CD4-positive, CD25-positive, alpha-beta regulatory T cell (primary cell): ENCODE measurements at places on chromosomes 3 and 15. TPM values are rescaled to one million over a fixed set of nuclear protein-coding genes. Genes with fewer than 3 reads are reported as not detected.

The TNNC1 gene
- 3.9 TPM for total RNA-seq

GRCh38 chr15:81484086-81484955 is 110.3 kb upstream of the TMC3 start:
- H3K27me3 ChIP-seq = peaks cover 2% of the 10 kb centered on the region
- H3K4me1 ChIP-seq = no peaks in the 10 kb centered on the region
- H3K27ac ChIP-seq = no peak overlapping the region
- no peak for DNase-seq

The CCR3 gene
- 6.0 TPM for total RNA-seq

- peaks cover 67% of the 10 kb centered on the region for H3K36me3 ChIP-seq
- no peaks in the 10 kb centered on the region for H3K27me3 ChIP-seq
- no peak overlapping the region for H3K4me3 ChIP-seq
Observed at GRCh38 chr15:22861161-22861560, 22.7 kb downstream of the NIPA2 start.

DNA sequence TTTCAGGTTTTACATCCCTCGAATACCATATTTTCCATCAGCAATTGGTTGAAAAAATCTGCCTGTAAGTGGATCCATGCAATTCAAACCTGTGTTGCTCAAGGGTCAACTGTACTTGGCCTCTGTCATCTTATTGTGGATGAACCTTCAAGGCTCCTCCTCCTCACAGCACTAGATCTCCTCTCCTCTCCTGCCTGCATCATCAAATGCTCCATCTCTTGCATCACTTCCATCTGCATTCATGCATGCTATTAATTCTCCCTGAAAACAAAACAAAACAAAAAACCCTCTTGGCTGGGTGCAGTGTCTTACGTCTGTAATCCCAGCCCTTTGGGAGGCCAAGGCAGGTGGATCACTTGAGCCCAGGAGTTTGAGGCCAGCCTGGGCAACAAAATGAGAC is 10.1 kb downstream of the BCL2L10 start:
- no peak for DNase-seq
- no peak overlapping the region for H3K4me3 ChIP-seq
- no peak overlapping the region for H3K27ac ChIP-seq
- no peaks in the 10 kb centered on the region for H3K4me1 ChIP-seq

DNA sequence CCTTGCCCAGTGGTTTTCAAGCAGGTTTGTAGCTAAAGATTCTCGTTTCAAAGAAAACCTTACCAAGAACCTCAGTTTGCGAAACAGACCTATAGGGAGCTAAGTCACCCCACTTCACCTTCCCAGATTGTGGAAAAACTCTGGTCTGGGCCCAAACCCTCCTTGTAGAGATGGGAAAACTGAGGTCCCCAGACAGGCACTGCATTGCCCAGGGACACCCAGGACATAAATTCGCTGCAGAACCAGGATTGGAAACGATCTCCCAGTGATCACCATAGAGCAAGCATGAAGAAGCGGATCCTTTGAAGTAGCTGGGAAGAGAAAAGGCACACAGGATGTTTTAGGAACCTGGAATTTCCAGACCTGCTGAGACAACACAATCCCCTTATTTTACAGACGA is 85.6 kb upstream of the PIAS1 start:
- H3K4me1 ChIP-seq = no peaks in the 10 kb centered on the region
- H3K27me3 ChIP-seq = peaks cover 25% of the 10 kb centered on the region
- H3K4me3 ChIP-seq = no peak overlapping the region
- H3K27ac ChIP-seq = no peak overlapping the region
- H3K36me3 ChIP-seq = no peaks in the 10 kb centered on the region
- DNase-seq = no peak

DNA sequence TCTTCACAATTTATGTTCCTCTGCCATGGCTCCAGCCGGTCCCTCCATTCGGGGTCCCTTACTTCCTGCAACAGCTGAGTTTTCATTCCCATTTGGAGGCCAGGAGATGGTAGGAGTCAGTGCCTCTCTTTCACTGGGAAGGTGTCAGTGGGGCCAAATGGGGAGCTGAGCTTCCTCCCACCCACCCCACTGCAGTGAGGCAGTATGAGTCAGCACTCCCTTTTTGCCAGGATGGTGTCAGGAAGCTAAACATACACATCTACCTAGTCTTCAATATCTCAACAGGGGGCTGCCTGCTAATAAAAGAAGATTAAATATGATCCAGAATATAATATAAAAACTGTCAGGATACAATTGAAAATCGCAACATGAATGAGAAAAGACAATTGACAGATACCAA is 12.7 kb upstream of the ACTC1 start:
- H3K27ac ChIP-seq = no peak overlapping the region
- H3K36me3 ChIP-seq = no peaks in the 10 kb centered on the region
- no peak overlapping the region for H3K4me3 ChIP-seq
- H3K27me3 ChIP-seq = peaks cover 8% of the 10 kb centered on the region
- no peak for DNase-seq

GRCh38 chr3:174444391-174444790 is 414.7 kb upstream of the NAALADL2 start:
- H3K4me1 ChIP-seq = no peaks in the 10 kb centered on the region
- no peaks in the 10 kb centered on the region for H3K36me3 ChIP-seq

The GPR62 gene
- not detected for total RNA-seq

DNA sequence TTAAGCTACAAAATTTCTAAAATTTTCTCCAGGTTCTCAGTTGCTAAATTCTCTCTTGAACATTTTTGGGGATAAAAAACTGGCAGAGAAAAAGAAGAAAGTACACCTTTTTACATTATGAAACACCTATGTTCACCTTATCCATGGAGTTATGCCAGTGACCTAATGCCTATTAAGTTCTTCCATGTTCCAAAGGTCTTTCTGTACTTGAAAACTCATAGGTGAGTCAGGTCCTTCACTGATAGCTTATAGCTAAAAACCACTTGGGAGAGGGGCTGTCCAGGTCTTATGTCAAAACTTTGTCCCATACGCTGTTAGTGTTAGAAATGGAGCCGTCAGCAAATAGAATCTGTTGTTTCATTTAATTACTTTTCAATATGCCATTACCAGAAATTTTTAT is 487.5 kb upstream of the TPRG1 start:
- H3K27me3 ChIP-seq = no peaks in the 10 kb centered on the region
- no peak for DNase-seq
- no peaks in the 10 kb centered on the region for H3K4me1 ChIP-seq
- H3K4me3 ChIP-seq = no peak overlapping the region
- H3K36me3 ChIP-seq = no peaks in the 10 kb centered on the region
- no peak overlapping the region for H3K27ac ChIP-seq

GRCh38 chr15:45653702-45654424 is 19.0 kb downstream of the SQOR start:
- no peak overlapping the region for H3K4me3 ChIP-seq
- H3K27ac ChIP-seq = no peak overlapping the region
- H3K4me1 ChIP-seq = peaks cover under 1% of the 10 kb centered on the region
- no peaks in the 10 kb centered on the region for H3K27me3 ChIP-seq
- no peak for DNase-seq

The SLC2A2 gene
- total RNA-seq = not detected

- DNase-seq = no peak
- H3K4me3 ChIP-seq = no peak overlapping the region
- H3K27ac ChIP-seq = peak overlapping the region; percentile 75
- no peaks in the 10 kb centered on the region for H3K36me3 ChIP-seq
Observed at GRCh38 chr3:32301426-32301825, 62.9 kb downstream of the CMTM8 start.

- no peak for DNase-seq
- H3K27me3 ChIP-seq = no peaks in the 10 kb centered on the region
- no peak overlapping the region for H3K27ac ChIP-seq
- H3K4me1 ChIP-seq = no peaks in the 10 kb centered on the region
- no peak overlapping the region for H3K4me3 ChIP-seq
Observed at GRCh38 chr3:157319672-157320071, 117.0 kb upstream of the PTX3 start.

GRCh38 chr3:68062926-68063325 is 408.5 kb upstream of the SUCLG2 start:
- H3K36me3 ChIP-seq = no peaks in the 10 kb centered on the region
- no peak overlapping the region for H3K27ac ChIP-seq
- H3K4me3 ChIP-seq = no peak overlapping the region
- H3K4me1 ChIP-seq = no peaks in the 10 kb centered on the region
- no peak for DNase-seq

DNA sequence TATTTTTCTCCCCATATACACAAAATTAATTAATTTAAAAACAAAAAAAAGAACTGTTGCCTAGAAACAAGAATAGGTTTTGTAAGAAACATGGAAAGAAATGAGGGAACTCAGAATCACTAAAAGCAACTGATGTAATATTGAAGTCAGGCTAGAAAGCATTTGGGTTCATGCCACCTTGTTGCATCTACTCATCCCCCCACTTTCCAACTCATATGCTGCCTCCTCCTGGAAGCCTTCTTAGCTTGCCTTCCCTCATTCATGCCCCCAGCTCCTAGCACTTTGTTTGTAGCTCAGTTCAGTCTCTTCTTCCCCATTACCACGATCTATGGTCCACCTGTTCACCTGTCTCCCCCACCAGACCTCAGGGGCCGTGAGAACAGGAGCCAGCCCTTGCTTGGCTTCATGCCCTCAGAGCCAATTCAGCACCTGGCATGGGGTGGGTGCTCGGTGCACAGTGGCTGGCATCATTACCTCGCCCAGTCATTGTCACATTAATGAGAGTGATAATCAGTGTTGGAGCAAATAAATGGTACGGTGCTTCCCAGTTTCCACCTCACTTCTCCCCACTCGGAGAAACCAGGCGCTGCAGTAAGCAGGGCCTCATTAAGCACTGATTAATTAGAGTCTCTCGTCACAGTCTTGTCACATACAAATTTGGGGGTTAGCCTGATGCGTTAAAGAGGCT is 62.4 kb upstream of the SLC6A1 start:
- no peak for DNase-seq
- H3K4me3 ChIP-seq = no peak overlapping the region

GRCh38 chr3:184642631-184643285 is 69.1 kb downstream of the MAGEF1 start:
- H3K27me3 ChIP-seq = no peaks in the 10 kb centered on the region
- H3K27ac ChIP-seq = no peak overlapping the region
- DNase-seq = no peak
